ENCODE measurements at places on chromosomes 11 and 22.

DNA sequence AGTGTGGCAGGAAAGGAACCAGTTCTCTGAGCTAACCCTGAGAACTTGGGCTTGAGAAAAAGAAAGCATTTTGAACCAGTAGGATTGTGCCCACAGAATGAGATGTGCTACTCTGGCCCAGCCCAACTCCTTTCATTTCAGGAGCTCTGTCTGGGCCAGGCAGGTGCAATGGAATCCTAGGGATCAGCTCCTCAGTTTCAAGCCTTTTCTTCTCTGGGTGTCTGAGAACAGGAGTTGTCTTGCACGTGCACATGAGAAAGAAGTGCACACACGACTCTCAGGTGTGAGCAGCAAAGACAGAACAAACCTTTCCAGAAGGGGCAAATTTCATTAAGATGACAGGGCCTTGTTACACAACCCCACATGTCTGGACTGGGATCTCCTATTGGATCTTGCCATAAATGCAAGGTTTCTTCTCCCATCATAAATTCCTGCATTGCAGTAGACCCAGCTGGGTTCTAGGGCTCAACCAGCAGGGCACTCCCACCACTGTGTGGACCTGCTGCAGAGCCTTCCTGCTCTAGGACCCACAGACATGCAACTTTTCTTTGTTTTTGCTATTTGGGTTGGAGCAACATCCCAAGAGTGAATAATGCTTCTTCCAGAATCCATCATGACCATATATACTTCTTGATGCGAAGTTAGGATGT lies 24.5 kb upstream of the GGTLC2 start:
- DNase-seq = no peak

DNA sequence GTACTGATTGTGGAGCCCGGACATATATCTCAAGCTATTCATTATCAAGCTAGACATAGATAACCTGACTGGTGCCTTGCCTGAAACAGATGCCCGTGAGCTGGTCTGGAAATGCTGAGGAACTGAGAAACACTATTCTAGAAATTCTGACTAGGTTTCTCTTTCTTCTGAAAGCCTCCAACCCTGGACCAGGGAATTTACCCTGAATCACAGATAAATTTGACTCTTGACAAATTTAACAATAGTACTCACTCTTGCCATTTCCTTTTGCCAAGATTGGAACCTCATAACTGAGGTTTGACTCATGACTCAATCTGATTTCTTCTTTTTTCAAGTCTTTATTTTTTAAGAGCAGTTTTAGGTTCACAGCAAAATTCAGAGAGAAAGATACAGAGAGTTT lies 189.6 kb upstream of the SYN3 start:
- DNase-seq = no peak

GRCh38 chr11:134098566-134099184 lies 29.8 kb downstream of the JAM3 start:
- DNase-seq = no peak

GRCh38 chr11:2770761-2771301 lies 71.0 kb upstream of the KCNQ1OT1 start:
- no peak for DNase-seq

GRCh38 chr22:48342016-48342415 lies 1485.7 kb downstream of the BRD1 start:
- no peak for DNase-seq

DNA sequence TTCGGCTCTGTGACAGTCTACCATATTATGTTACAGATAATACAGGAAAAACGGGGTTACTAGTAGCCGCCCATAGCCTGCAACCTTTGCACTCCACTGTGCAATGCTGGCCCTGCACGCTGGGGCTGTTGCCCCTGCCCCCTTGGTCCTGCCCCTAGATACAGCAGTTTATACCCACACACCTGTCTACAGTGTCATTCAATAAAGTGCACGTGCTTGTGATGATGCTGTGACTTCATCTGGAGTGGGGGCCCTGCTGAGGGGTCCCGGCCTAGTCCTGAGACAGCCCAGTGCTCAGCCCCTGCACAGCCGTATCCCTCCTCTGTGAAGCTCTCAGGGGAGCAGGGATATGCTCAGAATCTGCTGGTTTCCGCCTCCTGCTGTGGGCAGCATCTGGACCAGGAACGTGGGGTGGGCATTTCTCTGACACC lies 1.2 kb downstream of the IFITM1 start:
- no peak for DNase-seq

DNA sequence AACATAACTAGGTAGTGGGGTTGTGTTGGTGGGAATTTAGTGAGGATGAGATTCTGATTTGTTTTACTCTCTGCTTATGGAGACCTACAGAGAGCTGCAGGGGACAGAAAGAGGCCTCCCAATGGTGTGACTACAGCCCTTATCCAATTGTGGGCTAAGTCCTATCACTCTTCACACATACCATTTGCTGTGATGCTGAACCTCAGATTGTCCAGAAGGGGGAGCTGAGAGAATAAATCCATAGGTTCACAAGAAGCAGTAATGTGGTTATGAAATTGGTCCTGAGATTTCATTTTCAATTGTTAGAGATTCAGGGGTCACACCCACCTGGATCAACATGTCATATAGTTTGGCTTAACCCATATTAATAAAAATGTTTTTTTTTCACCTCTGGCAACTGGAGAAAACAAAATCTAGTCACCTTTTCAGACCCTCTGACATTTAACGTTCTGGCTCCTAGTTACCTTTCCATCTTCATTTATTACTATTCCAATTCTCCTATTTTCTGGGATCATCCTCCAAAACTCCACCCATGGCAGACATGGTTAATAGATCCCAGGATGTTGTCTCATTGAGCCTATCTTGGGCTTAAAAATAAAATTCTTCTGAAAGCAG lies 53.3 kb upstream of the PTPN5 start:
- no peak for DNase-seq

GRCh38 chr22:38865201-38866023 lies 6.6 kb downstream of the CBX6 start:
- DNase-seq = no peak

GRCh38 chr11:77446911-77447629 lies 26.8 kb downstream of the PAK1 start:
- DNase-seq = no peak

DNA sequence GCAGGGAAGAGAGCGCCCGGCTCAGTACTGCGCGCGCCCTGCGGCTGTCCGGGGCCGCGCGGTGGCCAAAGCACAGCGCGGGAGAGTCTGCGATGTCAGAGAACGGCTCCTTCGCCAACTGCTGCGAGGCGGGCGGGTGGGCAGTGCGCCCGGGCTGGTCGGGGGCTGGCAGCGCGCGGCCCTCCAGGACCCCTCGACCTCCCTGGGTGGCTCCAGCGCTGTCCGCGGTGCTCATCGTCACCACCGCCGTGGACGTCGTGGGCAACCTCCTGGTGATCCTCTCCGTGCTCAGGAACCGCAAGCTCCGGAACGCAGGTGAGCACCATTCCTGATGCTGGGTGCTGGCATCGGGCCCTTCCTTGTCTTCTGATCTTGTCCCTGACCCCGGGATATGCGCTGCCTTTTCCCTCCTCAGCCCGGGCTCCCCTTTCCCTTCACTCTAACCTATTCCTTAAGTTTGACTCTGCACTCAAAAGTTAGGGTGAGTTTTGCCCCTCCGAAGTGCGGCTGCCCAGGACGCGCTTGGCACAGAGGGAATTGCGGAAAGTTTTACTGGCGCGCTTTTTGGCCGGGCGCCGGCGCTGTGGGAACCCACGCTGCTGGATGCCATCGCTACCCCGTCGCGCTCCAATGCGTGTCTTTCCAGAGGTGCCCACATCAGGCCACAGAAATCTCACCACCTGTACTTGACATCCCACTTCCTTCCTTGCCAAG lies at the start of gene MTNR1B:
TSS of gene MTNR1B (plus strand) at position 18 of the 714 bp plus-strand sequence. CDS start at position 93, 75 bp downstream.
- no peak for DNase-seq

DNA sequence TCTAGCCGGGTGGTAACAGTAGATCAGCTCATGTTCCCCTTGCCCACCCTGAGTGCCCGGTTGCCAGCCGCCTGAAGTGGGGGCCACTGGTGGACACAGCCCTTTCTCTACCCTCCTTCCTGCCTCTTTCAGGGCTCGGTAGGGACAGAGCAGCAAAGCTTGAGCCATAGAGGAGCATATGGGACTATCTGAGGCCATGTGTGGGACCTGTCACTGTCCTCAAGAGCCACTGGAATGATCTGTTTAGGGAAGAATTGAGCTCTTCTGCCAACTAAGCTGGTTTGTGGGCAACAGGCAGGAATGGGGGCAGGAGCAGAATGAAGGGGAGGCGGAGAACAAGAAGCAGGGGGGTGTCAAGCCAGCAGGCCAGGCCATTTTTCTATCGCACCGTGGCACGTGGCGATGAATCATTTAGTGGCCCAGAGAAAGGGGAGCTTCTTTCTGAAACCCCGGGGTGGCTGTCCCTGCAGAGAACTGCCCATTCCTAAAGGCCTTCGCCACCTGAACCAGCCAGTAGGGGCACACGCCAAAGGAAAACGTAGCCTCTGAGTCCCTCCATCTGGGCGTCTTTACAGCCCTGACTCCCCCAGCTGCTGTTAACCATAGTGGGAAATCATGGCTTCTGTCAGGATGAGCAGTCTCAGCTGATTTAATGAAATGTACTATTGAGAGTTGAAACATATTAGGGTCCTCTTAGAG lies 8.8 kb downstream of the ASPHD2 start:
- no peak for DNase-seq

GRCh38 chr11:43643898-43644620 lies 36.5 kb upstream of the HSD17B12 start:
- DNase-seq = peak; percentile 79

DNA sequence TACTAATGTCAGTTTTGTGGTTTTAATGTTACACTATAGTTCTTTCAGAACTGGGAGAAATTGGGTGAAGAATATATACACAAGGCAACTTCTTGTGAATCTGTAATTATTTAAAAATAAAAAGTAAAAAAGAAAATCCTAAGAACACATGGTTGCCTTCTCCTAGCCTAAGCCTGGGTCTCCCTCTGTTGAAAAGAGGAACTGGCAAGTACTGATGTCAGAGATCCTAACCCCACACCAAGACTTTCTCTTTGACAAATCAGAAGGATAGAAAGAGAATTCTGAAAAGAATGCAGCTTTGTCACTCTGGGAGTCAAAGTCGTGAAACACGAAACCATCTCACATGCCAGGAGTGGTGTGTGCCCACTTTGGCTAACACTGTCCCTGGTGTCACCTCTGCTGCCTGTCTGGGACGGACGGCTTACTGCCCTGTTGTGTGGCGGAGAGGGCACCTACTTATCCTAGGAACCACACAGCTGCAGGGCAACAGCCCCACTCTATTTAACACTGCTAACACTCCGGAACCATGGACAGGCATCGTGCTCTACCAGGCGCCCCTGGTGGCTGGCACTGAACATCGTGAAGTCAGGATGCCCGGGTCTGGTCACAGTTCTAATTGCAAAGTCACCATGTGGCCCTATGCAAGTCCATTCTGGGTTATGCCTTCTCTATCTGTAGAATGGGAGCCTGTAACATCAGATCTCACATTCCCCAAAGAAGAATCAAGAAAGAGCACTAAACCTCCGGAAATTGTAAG lies 108.7 kb upstream of the CD82 start:
- DNase-seq = no peak

GRCh38 chr22:49909476-49910205 lies 8.6 kb downstream of the ALG12 start:
- no peak for DNase-seq

- DNase-seq = no peak
Measured at GRCh38 chr22:17112491-17113042, 8.6 kb downstream of the TMEM121B start.

DNA sequence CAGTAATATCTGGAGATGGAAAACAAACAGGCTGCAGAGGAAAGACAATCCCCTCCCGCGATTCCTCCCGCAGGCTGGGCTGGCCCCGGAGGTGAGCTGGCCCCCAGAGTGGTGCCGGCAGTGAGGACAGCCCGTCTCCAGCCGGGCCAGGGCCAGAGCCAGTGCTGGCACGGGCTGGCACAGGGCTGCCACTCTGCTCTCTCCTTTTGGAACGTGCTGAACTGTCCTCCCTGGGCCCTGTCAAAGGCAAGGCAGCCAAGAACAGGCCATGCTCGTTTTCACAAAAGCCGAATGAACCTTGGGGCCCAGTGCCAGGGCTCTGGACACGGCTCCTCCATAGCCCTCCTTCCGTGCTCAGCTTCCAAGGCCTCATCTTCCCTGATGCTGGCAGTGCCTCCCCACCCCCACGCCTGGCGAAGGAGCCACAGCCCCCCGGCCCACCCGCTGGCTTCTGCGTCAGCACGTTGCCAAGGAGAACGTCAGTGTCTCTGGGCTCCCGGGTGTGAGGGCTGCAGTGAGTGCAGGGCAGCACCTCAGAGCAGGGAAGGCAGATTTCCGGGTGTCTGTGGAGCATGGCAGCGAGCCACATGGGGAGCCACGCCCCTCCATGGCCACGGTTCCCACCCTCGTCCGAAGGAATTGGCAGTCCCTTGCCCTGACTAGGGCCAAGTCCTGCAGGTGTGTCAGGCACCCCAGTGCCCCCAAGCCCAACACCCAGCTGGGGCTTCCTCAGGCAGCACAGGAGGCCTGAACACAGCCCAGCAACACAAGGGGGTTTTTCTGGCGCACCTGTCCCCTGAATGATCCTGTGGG lies 28.6 kb downstream of the GNAZ start:
- no peak for DNase-seq

DNA sequence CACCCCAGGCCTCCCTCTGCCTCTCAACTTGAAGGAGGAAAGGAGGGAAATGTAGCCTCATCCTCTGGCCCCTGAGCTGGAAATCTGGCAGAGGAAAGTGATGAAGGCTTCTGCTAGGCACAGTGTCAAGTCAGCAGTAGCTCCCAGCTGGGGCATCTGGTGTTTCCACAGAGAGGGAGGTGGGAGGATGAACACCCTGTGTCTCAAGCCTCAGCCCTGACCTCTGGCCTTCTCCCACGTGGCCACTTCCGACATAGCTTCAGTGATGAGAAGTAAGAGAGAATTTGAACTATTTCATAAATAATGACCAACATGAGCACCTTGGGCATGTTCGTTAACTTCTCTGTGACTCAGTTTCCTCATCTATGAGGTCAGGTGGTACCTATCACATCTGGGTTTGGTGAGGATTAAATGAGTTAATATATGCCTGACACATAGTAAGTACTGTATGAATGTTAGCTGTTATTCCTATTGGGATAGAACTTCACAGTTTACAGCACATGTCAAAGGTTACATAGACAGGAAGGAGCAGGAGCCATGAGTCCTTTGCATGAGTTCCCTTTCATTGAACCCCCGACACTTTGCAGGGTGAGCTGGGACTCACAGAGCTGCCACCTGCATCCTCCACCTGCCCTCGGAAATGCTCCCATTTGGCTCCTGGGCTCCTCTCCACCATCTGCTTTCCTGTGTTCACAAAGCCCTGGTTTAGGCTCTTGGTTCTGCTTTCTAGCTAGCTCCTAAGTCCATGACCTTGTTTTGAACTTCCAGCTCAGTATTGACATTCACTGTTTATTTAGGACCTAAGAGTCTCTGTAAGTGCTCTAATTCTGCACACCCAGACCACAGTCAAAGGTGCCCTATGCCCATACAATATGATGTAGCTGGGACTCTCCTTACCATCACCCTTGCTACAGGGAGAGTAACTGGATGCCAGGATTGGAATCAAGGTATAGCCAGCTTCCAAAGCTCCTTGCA lies 61.7 kb downstream of the CSNK2A3 start:
- DNase-seq = no peak

Measured in activated CD4-positive, alpha-beta T cell treated with anti-CD3 and anti-CD28 coated beads, Interleukin-2, amount 50 U/mL, for 4 hours (primary cell).